CD4-positive, alpha-beta T cell treated with Interleukin-6 for 4 hours (primary cell): ENCODE measurements at places on chromosomes 4 and X.

DNA sequence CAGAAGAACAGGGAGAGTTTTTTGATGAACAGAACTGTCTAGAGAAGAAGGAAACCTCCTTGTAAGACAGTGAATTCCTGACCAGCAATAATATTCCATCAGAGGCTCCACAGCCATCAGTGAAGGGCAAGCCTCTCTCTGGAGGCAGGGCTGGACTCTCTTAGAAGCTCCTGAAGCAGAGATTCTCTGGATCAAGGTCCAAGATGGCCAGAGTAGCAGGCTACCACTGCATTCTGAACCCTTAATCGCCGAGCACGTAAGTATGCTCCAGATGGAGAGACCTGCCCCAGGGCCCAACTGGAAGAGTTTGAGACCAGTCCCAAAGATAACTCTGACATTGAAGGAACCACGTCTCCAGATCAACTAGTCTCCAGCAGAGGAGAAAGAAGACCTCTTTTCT is 16.4 kb downstream of the GABRE start:
- no peak for DNase-seq

- no peak for DNase-seq
Observed at GRCh38 chr4:20889901-20890300, 189.6 kb downstream of the PACRGL start.

DNA sequence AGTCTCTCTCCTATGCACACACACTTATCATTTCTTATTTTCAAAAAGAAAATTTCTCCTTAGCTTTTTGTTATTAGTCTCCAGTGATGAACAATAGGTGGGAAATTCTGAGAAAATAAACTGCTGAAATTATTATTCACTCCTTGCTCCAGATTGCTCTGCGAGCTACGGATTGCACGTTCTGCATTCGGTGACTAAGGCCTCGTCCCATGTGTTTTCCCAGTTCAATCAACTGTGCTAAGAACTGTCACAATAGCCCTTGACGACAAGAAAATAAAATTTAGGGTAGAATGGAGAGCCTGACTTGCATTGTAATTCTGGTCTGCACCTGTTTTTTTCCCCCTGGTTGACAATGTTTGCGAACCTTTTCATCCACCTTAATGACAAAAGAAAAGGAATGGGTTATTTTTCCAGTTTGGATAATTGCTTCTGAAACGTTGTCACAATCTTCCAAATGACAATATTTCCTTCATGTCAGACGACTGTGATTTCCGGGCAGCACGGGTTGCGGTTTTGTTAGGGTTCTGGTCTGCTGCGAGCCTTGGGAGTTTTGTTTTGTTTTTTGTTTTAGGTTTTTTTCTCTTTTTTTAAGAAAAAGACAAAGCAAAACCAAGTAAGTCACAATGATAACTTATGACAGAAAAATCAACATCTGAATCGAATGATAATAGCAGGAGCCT is 124.5 kb upstream of the NOCT start:
- DNase-seq, result no peak

DNA sequence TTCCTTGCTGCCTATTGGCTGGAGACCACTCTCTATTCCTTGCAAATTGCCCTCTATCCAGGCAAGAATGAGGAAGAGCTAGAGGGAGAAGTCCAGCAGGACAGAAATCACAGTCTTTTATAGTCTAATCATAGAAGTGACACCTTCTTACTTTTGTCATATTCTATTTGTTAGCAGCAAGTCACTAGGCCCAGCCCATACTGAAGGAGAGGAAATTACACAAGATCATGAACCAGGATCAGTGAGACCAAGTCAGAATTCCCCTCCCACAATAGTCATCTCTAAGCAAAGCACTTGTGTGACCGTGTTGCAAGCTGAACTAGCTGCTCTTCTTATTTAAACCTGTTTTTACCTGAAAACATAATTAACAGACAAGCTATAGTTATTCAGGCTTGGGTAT is 317.7 kb downstream of the INPP4B start:
- DNase-seq, result no peak

- DNase-seq, result no peak
Observed at GRCh38 chr4:140236654-140237169, 82.7 kb upstream of the MAML3 start.

GRCh38 chr4:104351706-104352105 is 143.0 kb downstream of the CXXC4 start:
- DNase-seq, result no peak

GRCh38 chrX:125769628-125770027 is 396.5 kb downstream of the DCAF12L2 start:
- no peak for DNase-seq

DNA sequence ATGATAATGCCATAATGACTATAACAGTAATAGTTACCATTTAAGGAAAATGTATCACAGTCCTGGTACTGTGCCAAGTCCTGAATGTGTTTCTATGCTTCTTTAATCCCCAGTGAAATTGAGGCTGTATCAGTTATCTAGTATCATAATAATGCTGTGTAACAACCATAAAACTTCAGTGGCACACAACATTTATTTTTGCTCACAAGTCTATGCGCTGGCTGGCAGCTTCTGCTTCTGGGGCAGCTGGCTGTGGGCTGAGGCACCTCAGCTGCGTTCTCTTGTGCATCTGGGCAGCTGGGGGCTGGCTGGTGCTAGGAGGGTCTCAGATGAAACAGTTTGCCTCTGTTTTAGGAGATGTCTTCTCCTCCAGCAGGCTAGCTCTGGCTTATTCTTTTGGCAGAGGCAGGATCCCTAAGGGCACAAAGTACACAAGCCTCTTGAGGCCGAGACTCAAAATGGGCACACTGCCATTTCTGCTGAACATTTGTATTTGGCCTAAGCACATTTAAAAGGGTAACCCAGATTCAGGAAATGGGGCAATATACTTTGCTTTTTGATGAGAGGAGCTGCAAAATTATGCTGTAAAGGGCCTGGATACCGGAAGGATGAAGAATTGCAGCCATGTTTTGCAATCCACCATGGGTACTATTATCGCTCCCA is 62.6 kb upstream of the DHX15 start:
- DNase-seq, result no peak

- no peak for DNase-seq
Observed at GRCh38 chr4:102042871-102043802, 252.6 kb downstream of the BANK1 start.

DNA sequence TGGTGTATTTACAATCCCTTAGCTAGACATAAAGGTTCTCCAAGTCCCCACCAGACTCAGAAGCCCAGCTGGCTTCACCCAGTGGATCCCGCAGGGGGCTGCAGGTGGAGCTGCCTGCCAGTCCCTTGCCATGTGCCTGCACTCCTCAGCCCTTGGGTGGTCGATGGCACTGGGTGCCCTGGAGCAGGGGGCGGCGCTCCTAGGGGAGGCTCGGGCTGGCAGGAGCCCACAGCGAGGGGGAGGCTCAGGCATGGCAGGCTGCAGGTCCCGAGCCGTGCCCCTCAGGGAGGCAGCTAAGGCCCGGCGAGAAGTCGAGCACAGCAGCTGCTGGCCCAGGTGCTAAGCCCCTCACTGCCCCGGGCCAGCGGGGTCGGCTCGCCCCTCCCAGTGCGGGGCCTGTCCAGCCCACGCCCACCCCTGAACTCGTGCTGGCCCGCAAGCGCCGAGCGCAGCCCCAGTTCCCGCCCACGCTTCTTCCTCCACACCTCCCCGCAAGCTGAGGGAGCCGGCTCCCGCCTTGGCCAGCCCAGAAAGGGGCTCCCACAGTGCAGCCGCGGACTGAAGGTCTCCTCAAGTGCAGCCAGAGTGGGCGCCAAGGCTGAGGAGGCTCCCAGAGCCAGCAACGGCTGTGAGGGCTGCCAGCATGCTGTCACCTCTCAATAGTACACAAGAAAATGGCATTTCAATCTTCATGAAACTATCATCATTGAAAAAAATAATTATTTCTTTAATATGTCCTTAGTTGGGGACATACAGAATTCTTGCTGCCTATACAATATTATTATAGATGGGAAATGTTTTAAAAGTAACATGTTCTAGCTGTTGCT is 189.1 kb downstream of the SLC7A11 start:
- DNase-seq, result no peak

DNA sequence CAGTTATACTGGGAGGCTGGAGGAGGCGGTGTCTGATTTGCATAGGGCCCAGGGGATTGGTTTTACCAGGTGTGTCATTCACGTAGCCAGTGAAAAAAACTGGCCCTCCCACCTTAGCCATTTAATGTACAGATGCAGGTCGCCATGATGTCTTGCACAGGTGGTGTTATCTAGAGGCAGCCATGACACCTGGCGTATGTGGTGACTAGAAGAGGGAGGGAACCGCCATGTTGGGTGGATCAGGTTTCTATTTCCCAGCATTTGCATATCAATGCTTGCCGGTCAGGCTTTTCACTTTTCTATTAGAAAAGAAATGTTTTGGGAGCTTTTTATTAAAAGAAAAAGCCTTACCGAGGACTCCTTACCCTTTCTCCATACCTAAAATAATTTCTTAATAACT is 523.4 kb downstream of the ADGRL3 start:
- DNase-seq, result no peak

GRCh38 chr4:114870987-114871386 is 242.4 kb downstream of the NDST4 start:
- DNase-seq, result no peak

- DNase-seq, result no peak
Observed at GRCh38 chr4:186604124-186604807, 48.9 kb upstream of the MTNR1A start.

- no peak for DNase-seq
Observed at GRCh38 chr4:144648042-144648441, 2.1 kb downstream of the HHIP start.

- no peak for DNase-seq
Observed at GRCh38 chr4:54632537-54632936, 25.2 kb upstream of the KIT start.

DNA sequence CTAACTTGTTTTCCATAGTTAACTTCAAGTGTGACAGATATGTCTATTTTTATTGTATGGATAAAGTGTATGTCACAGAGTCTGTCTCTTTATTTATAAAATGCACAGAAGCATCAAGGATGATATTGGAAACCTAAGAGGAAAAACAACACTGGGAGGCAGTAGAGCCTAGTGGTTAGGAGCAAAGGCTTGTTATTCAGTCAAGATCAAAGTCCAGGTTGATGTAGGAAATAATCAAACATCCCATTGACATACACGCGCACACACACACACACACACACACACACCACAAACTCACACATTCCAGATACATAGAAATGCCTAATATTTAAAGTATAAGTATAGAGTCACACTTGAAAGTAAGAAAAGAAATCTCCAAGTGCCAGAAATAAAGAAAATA is 206.8 kb downstream of the CHRDL1 start:
- no peak for DNase-seq

GRCh38 chr4:151129796-151130195 is 30.4 kb downstream of the RPS3A start:
- DNase-seq, result no peak

GRCh38 chr4:13918991-13919441 is 291.5 kb upstream of the BOD1L1 start:
- DNase-seq, result no peak

- no peak for DNase-seq
Observed at GRCh38 chr4:168440442-168441264, 39.6 kb downstream of the DDX60L start.

GRCh38 chrX:23578079-23578478 is 89.2 kb upstream of the PRDX4 start:
- DNase-seq, result no peak

DNA sequence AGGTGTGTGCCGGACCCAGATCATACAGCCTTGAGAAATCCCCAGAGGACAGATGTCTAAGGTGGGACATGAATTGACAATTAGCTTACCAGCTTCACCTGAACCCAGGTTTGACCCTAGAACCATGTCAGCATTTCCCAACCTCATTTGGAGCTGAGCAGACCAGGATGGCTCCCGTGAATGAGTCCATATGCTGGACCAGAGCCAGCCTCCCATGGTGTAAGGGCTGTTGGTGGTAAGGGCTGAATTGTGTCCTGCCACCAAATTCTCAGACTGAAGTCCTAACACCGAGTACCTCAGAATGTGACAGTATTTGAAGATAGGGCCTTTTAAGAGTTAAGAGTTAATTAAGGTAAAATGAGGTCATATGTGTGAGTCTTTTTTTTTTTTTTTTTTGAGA is 88.3 kb downstream of the SLC34A2 start:
- DNase-seq, result no peak

DNA sequence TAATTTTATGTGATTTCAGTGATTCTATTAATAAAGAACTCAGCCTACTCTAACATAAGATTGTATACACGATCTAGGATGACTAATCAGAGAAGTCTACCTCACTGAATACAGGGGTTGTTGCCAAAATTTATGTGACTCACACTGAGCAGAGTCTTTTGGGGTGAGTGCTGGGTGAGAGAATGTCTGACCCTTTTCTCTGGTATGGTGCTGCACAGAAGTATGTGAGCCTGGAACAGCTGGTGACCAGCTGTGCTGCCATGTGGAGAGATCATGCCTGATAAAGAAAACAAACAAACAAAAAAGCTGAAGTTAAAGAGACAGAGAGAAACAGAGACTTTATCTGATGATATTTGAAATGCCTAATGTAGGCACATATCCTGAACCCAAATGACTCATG is 618.1 kb upstream of the GRIA3 start:
- no peak for DNase-seq

DNA sequence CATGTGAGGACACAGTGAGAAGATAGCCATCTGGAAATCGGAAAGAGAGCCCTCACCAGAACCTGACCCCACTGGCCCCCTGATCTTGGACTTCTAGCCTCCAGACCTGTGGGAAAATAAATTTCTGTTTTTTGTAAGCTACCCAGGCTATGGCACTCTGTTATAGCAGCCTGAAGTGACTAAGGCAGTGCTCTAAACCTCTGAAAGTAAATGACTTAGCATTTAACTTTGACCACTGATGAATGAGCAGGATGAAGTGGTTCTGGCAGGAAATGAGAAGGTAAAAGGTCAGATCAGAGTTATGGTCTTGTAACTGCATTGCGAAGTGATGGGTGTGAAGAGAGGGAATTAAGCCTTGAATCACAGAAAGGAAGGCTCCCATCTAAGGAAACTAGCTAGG is 17.0 kb downstream of the GPAT3 start:
- no peak for DNase-seq

DNA sequence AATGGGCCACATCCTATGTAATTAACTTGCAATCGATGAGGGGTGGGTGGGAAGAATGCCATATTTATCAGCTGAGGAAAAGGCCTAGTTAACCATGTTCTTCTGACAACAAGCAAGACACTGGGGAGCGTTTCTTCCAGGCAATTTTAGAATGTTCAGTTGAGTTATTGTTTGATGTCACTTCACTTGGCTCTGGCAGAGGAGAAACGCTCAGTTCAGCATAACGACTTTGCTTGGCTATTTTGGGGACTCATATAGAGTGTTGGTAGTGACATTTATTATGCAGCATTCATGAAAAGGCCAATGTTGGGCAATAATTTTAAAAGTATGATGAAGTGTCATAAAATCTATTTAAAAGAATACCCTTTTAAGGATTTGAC is 648 bp downstream of the SYNPO2 start:
- no peak for DNase-seq

- no peak for DNase-seq
Observed at GRCh38 chrX:40866893-40867292, 131.6 kb upstream of the MED14 start.

GRCh38 chr4:98741952-98742351 is 83.5 kb upstream of the TSPAN5 start:
- no peak for DNase-seq

GRCh38 chrX:119549327-119550016 is 15.7 kb downstream of the STEEP1 start:
- no peak for DNase-seq
